ENCODE measurements at places on chromosomes 5 and 9.

GRCh38 chr5:139949710-139950109 is 93.4 kb downstream of the NRG2 start:
- DNase-seq = no peak

DNA sequence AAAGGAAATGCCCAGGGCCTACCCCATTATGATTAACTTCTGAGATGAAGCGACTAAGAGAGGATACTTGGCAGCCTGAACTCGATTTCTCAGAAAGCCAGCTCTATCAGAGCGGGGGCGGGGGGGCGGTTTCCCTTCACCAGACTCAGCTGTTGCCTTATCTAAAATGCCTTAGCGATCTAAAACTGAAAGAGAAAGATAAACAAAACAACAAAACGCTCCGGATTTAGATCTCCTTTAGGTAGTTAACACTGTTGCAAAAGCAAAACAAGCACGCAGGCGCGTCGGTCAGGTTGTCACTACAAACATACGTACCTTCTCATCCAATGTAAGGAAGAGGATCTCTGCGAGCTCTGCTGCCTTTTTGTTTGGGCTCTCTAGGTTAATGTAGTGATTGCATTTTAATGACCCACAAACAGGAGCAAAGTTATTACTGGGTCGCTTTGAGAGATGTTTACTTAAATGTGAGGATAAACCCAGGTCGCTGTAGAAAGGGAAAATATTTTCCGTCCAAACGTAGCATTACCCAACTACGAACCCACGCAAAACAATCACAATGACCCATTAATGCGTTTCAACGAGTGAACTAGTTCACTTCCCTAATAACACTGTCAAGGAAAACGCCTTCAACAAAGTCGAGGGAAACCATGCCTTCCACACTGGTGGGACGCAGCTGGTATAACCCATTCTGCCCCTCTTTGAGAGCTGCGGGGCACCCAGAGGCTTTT is 982 bp downstream of the EPB41L4A start:
- no peak for DNase-seq

DNA sequence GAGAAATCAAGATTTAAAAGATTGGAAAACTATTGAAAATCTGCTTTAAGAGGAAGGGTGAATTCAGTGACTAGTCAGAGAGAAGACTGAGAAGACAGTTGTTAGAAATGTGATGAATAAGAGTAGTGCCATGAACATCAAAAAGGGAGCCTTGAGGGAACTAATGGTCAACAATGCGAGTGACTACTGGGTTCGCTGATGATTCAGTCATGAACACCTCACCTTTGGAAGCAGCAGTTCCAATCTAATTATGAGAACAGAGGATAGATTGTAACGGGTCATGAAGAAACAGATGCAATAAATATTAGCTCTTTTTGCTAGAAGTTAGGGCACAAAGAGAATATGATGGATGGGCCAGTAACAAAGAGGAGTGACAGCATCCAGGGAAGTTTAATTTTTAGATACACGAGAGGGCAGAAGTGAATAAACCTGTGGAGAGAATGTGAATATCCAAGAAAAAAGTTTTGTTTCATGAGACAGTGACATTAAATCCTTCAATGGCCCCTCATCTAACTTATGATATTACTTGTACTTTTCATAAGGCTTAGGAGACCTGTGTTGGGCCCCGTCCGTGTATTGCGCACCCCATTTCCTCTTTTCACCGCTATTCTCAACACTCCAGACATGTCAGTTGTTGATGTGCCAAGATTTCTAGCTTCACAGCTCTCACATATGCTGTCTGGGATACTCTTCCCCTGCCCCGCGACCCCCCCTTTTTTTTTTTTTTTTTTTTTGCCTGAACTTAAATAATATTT is 23.5 kb upstream of the IFNE start:
- no peak for DNase-seq

GRCh38 chr9:129232839-129233591 is 55.0 kb upstream of the IER5L start:
- no peak for DNase-seq

DNA sequence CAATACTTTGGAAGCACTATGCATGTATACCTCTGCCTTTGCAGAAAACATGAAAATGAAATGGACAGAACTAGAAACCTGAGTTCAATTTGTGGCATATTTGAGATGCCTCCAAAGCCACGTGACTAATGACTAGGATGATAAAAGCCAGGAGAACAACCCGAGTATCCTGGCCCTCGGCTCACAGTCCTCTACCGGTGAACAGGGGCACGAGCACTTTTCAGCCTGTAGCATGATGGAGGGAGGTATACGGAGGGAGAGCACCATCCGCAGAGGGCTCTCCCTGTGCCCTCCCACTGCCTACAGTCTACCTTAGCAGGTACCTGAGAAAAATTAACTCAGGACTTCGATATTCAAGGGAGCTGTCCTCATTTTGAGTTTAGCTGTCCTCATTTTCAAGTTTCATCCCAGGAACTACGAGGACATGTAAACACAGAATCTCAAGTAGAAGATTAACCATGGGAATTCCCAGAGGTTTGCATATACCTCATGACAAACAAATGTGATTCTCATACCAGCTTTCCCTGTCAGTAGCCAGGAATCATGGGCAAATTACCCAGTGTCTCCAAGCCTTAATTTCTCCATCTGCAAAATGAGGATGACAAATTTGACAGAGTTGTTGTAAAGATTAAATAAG is 249.3 kb downstream of the DNAH5 start:
- no peak for DNase-seq

GRCh38 chr5:107484281-107484680 is 186.5 kb downstream of the EFNA5 start:
- no peak for DNase-seq

DNA sequence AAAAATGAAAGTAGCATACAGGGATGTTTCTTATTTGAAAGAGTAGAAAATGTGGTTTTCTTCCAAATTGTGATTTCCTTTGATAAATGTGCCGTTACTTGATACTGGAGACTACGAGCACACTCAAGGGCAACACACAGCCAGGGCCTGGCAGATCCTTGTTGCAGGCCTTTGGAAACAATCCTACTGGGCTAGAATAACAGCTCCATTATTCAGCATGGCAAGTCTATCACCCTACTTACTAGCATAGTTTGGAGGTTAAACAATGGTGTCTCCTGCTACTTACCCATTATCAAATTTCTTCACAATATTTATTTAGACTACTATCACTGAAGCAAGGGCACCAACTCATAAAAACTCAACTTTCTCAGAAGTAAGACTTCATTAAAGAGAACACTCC is 140.8 kb upstream of the ZNF608 start:
- no peak for DNase-seq

DNA sequence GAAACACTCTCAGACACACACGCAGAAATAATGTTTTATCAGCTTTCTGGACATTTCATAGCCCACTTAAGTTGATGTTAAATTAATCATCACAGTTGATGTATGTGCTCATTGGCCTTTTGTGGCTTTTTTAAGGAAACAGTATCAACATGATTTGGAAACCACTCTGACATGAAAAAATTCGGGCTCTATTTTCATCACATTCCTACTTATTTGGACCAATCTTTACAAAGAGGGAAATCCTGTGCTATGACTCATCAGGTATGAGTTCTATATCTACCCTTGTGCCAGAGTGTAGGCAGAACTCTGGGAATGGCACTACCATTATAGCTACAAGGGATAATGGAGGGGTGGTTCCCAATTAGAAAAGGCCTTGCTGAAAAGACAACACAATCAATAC is 388.4 kb upstream of the PTGER4 start:
- DNase-seq = no peak

DNA sequence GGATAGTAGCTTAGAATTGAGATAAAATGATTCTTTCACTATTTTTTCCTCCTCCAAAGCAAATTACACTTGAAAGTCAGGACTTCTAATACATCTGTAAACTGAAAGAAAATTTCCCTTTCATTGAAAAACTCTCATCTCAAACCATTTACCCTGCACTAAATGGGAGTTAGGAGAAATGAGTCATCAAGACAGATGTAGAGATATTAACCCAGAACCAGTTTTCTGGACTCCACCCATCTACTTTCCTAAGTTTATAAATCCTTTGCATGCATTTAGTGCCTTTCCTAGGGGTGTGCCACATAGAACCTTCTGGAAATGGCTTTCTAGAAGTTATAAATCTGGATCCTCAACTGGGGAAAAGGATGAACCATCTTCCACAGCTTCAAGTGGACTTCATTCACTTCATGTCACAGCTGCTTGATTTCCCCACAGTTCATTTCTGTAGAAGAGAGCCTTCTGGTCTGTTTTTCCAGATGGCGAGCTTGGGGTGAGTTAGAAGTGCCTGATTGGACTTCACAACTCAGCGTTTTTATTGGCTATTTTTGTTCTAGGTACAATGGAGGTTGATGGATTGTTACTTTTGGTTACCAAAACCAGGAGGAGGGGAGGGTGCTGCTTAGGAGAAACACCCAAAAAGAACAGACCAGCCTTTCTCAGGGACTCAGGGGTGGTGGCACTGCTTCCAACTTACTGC is 72.5 kb upstream of the GPR151 start:
- no peak for DNase-seq

- no peak for DNase-seq
Observed at GRCh38 chr5:77844373-77844622, 68.2 kb upstream of the TBCA start.

- no peak for DNase-seq
Observed at GRCh38 chr9:135254176-135255032, 166.9 kb downstream of the OLFM1 start.

DNA sequence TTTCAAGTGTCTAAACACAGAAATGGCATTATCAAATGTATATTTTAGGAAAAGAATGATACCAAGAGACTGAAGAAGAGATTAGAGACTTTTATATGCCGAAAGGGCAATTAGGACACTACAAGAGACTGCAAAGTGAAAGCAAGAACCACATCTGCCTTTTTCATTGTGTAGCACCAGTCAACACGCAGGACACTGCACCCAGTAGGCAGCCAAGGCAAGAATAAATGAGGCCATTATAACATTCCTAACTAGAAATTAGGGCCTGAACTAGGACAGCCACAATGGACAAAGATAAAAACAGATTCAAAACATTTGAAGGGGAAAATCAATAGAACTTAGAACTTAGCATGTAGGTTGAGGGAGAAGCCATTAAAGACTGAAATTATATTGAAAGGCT is 10.8 kb downstream of the CETN3 start:
- DNase-seq = no peak

- DNase-seq = no peak
Observed at GRCh38 chr9:84759300-84759750, 89.8 kb downstream of the NTRK2 start.
